ENCODE measurements at places on chromosomes 6 and 20. TPM values are rescaled to one million over a fixed set of nuclear protein-coding genes. Genes with fewer than 3 reads are reported as not detected.
A peak's percentile ranks its signal among the peaks of the same experiment; 100 is the strongest.

GRCh38 chr6:5314191-5314865 is 53.0 kb downstream of the FARS2 start:
- peak; percentile 83 for ATAC-seq

DNA sequence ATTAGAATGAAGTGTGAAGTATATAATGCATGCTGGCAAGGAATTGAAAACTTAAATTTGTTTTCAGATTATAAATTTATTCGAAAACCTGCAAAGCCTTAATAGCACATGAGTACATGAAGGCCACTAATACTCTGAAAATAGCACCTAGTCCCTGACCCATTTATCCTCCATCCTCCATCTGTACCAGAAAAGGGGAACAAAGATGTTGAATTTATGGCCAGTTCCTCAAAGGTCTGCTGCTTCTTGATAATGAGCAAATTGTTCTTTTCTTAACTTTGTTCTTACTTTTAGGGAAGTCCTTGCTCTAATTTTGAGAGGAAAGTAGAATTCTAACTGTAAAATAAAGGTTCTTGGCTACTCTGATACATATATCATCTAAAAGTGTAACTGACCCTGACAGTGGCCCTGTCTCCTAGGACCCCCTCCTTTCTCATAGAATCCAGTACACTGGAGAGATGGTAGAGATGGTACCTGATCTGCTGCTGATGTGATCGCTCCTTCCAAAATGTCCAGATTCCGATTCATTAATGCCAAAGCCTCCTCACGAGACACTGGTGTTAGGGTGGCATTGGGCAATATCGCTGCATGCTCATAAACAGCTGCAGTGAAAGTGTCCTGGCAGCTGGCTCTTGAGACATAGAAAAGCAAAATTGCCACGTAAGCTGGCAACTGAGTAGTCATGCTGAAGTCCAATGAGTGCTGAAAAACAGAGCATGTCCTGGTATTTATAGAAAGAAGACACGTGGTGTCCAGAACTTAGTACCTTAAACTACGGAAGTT is at the start of gene VNN1:
Gene VNN1 (minus strand): TSS at position 704 of the 783 bp plus-strand sequence. CDS start 20 bp downstream, at position 684.
- ATAC-seq = no peak

GRCh38 chr6:72619883-72620696 is 1.8 kb upstream of the KCNQ5 start:
- ATAC-seq = peak; percentile 76

DNA sequence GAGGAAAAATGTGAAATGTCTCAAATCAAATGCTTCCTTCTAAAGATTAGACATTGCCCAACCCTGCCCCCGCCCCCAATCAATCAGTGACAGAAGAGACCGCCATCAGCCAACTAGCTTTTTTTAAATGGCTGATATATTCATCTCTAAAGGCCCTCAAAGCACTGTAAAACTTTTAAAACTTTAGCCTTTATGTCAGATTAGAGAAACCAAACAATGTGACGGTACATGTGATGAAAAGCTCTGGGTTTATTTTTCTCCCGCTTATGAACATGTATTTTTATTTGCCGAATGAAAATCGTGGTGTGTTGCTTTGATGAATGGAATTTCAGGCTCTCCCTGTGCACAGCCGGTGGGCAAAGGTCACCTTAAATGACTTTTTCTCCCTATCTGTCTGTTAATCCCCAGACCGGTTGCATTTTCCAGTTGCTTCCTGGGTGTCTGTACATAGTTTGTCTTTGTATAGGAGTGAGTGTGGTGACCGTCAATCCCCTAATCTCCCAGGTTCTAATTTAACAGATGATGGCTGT is 38.5 kb downstream of the TBC1D7 start:
- ATAC-seq = no peak

IPCEF1 gene
- 20.2 TPM for total RNA-seq

HAO1 gene
- total RNA-seq = not detected

LIN28B gene
- total RNA-seq = not detected

GHRH gene
- total RNA-seq = not detected

C6orf141 gene
- not detected for total RNA-seq

Data from activated T-helper 17 cell treated with anti-CD3 and anti-CD28 coated beads, Interleukin-2, amount 50 U/mL, for 72 hours (primary cell).